Right lobe of liver (tissue), 6 donors: ENCODE measurements at places on chromosomes 5 and 9.

DNA sequence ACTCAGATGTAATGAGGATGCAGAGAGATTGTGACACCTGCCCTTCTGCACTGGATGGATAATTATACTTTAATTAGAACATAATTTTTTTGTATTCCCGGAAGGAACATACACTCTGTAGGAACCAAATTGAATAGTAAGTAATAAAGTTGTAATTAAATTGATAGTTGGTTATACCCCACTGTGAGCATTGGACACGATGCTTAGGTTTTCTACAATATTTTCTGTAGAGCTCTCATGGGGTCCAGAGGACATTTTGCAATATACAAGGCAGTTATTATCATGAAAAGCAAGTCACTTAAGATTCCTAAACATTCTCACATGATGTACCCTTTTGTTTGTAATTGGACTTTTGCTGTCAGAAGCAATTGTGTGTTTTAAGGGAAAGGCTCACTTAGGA lies 63.4 kb downstream of the DIRAS2 start:
- no peak overlapping the region for H3K27ac ChIP-seq
- H3K36me3 ChIP-seq = no peaks in the 10 kb centered on the region
- H3K27me3 ChIP-seq = no peaks in the 10 kb centered on the region
- DNase-seq = no peak
- H3K4me3 ChIP-seq = no peak overlapping the region

DNA sequence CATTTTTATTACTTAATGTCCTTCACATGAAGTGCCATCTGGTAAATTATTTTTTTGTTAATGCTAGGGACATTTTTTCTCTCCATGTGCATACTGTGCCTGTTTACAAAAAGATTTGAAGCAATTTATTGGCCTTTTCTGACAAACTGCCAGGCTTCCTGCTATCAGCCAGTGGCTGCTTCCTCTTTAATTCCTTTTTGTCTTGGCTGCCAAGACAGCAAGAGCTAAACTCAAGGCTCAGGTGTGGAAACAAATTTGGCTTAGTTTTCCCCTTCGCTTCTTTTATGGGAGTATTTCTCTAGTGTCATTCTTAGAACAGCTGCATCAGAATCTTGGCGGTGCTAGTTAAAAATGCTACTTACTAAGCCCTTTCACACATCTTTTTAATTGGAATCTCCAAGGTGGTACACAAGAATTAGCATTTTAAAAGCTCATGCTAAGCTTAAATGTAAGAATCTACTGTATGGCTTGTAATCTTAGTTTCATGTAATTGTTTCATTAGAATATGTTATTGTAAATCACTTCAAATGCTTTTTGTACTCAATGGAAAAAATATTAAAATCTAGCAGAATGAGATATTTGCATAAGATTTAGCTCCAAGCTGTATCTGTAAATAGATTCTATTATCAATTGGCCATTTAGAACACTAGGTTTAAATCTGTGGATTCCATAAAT lies 134.2 kb upstream of the RASGRF2 start:
- peaks cover 6% of the 10 kb centered on the region for H3K36me3 ChIP-seq
- no peak for DNase-seq
- no peaks in the 10 kb centered on the region for H3K4me1 ChIP-seq
- no peaks in the 10 kb centered on the region for H3K27me3 ChIP-seq
- no peak overlapping the region for H3K4me3 ChIP-seq

DNA sequence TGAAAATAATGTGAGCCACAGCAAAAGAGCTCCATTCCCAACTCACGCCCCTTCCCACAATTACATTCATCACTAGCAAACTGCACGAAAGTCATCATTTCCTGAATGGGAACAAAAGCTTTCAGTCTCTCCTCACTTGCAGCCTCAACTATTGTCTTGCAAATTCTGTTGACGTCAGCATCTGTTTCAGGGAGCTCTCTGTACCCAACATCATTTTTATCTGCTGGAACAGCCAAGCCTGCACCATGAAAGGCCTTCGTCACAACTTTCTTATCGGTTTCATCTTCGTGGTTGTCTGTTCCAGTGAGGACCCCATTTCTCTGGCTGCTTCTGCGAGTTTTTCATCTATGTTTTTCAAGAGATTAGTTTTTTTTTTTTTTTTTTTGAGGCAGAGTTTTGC lies 14.3 kb upstream of the RNF130 start:
- H3K27ac ChIP-seq = no peak overlapping the region
- H3K4me3 ChIP-seq = no peak overlapping the region
- no peaks in the 10 kb centered on the region for H3K36me3 ChIP-seq
- H3K4me1 ChIP-seq = no peaks in the 10 kb centered on the region

GRCh38 chr9:98688710-98689495 lies 19.8 kb downstream of the GABBR2 start:
- no peaks in the 10 kb centered on the region for H3K36me3 ChIP-seq
- no peak for DNase-seq
- H3K27ac ChIP-seq = no peak overlapping the region
- no peaks in the 10 kb centered on the region for H3K4me1 ChIP-seq

- no peaks in the 10 kb centered on the region for H3K4me1 ChIP-seq
- no peak overlapping the region for H3K4me3 ChIP-seq
- no peaks in the 10 kb centered on the region for H3K36me3 ChIP-seq
- H3K27ac ChIP-seq = no peak overlapping the region
- H3K27me3 ChIP-seq = no peaks in the 10 kb centered on the region
- DNase-seq = no peak
These were observed 62.7 kb upstream of the CTXN3 start for GRCh38 chr5:127586066-127586770.
